Camera-type eye (tissue), 1 donor: ENCODE measurements at places on chromosomes 5 and 9. TPM values are rescaled to one million over a fixed set of nuclear protein-coding genes. Genes with fewer than 3 reads are reported as not detected.

The F2RL2 gene
- total RNA-seq, result 4.0 TPM

The ANKRD31 gene
- 1.5 TPM for total RNA-seq

The SMIM23 gene
- total RNA-seq, result not detected

The TRIM7 gene
- 1.1 TPM for total RNA-seq

The TMC1 gene
- total RNA-seq, result 0.27 TPM

The RETREG1 gene
- 39.2 TPM for total RNA-seq

The C9orf50 gene
- 0.71 TPM for total RNA-seq

The FBP1 gene
- 1.9 TPM for total RNA-seq

The SLC34A1 gene
- total RNA-seq, result not detected

The ORM2 gene
- total RNA-seq, result not detected

The SPATA31D4 gene
- not detected for total RNA-seq

The CER1 gene
- 0.88 TPM for total RNA-seq

The IL5 gene
- total RNA-seq, result not detected

The MEF2C gene
- 102 TPM for total RNA-seq

The PTGER4 gene
- 8.5 TPM for total RNA-seq

The TMEM252 gene
- not detected for total RNA-seq

The AGXT2 gene
- total RNA-seq, result not detected

The PCDHB11 gene
- 9.5 TPM for total RNA-seq

The FOXD4L3 gene
- total RNA-seq, result not detected

The SOHLH1 gene
- total RNA-seq, result 0.99 TPM

The C9orf85 gene
- 17.3 TPM for total RNA-seq

The PLPP7 gene
- total RNA-seq, result 15.3 TPM
